ENCODE measurements at places on chromosomes 5 and 9. TPM values are rescaled to one million over a fixed set of nuclear protein-coding genes. Genes with fewer than 3 reads are reported as not detected.

The PCDHA13 gene
- not detected for total RNA-seq

The PNPLA7 gene
- 0.14 TPM for total RNA-seq

- no peaks in the 10 kb centered on the region for H3K36me3 ChIP-seq
- DNase-seq = no peak
- no peak overlapping the region for H3K4me3 ChIP-seq
- H3K27ac ChIP-seq = no peak overlapping the region
- H3K27me3 ChIP-seq = no peaks in the 10 kb centered on the region
- H3K4me1 ChIP-seq = no peaks in the 10 kb centered on the region
These were observed 106.0 kb downstream of the ENC1 start for GRCh38 chr5:74534397-74535129.

GRCh38 chr5:62197697-62198096 is 108.3 kb upstream of the KIF2A start:
- H3K4me3 ChIP-seq = no peak overlapping the region
- no peak overlapping the region for H3K27ac ChIP-seq
- no peaks in the 10 kb centered on the region for H3K27me3 ChIP-seq

All from SJCRH30 (cell line).